HAP-1 (cell line): ENCODE measurements at places on chromosomes 16 and 17.
A peak's percentile ranks its signal among the peaks of the same experiment; 100 is the strongest.

DNA sequence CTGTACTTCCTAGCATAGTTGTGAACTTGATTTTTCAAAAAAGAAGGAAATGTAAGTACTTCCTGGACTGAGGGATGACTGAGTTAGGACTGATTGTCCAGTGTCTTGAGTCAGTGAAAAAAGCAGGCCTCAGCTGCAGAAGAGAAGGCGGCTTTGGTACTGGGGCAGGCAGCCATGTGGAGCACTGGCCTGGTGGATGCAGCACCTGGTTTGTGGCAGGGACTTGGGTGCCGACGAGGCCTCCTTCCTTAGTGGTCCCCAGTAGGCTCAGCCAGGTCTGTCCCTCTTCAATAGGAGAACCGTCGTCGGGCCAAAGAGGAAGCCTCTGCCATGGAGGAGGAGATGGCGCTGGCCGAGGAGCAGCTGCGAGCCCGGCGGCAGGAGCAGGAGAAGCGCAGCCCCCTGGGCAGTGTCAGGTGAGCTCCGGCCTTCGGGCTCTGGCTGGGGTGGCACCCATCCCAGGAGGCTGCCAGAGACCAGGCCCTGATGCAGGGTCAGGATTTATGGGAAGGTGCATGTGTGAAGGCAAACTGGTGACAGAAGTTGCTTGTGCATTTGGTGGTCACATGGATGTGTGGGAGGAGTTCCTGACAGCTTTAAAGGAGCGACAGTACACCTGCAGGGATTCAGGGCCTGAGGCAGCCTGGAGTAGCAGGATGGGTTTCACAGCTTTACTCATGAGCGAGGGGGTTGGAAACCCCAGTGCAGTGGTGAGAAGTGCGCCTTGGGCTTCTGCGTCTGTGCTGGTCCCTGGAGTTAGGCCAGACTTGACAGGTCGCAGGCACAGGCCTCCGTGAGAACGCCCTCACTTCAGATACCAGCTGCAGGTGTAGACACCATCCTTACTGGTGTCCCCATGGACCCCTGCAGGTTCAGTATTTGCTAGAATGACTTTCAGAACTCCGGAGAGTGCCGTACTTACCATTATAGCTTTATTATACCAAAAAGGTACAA, 17.3 kb downstream of the DHX38 start:
- DNase-seq = no peak

DNA sequence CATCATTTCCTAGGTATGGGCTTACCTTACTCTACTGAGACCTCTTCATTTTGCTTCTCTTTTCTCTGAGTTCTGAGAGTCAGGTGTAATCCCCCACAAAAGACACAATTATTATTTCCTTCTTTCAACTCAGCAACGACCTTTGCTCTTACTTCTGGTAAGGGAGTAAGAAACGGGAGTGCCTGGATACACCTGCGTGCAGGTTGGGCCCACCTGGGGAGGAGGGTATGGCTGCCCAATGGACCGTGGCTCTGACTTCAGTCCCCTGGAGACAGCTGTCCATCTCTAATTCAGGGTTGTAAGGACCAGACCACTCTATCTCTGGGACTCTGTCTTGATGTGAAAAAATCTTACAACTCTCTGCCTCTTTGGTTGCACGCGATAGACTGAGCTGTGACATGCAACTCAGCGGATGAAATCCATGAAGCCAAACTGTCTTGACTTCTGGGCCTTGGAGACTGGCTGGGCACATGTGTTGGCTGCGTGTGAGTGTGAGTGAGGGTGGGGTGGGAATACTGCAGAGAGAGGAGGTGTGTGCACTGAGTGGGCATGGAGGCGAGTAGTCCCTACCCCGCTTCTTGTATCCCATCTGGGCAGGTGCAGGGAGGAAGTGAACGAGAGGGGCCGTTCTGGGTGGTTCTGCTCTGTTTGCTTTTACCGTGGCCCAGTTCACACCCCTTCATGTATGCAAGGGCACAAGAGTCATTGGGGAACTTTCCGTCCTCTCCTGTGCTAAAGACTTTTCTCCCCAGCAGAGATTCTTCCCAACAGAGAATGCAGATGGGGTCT, 1.2 kb downstream of the TMEM238L start:
- no peak for DNase-seq

DNA sequence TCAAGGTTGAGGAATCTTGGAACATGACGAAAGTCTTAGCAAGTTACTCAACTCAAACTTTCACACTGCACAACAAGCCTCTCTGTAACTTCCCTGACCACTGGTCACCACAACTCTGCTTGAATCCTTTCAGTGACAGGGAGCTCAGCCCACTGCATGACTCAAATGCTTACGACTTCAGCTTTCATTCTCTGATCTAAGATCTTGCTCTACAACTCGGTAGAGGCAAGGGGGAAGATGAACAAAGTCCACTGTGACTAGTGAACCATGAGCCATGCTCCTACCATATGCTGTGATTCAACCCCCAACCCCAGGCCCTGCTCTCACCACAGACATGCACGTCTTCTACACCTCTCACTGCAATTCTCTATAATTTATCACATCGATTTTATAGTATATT, 160.9 kb downstream of the SLC39A11 start:
- no peak for DNase-seq

- DNase-seq = no peak
Observed at GRCh38 chr16:60199150-60199549, 1465.0 kb upstream of the GOT2 start.

DNA sequence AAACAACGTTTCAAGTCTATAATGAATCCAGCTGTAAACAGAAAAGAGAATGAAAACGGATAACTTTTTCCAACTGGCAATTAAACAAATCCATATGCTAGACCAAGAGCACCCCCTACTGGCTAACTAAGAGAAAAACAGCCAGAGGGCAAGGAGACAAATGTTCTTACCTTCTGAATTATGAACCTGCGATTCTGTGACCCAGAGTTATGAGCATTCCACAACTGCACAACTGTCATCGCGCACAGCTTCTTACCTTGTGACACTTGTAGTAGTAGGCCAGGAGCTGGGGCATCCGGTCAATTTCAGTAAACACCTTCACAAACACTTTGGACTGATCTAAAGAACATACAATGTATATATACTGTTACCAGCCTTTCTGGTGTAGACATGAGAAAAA, 18.6 kb downstream of the COG7 start:
- DNase-seq = peak; percentile 58

DNA sequence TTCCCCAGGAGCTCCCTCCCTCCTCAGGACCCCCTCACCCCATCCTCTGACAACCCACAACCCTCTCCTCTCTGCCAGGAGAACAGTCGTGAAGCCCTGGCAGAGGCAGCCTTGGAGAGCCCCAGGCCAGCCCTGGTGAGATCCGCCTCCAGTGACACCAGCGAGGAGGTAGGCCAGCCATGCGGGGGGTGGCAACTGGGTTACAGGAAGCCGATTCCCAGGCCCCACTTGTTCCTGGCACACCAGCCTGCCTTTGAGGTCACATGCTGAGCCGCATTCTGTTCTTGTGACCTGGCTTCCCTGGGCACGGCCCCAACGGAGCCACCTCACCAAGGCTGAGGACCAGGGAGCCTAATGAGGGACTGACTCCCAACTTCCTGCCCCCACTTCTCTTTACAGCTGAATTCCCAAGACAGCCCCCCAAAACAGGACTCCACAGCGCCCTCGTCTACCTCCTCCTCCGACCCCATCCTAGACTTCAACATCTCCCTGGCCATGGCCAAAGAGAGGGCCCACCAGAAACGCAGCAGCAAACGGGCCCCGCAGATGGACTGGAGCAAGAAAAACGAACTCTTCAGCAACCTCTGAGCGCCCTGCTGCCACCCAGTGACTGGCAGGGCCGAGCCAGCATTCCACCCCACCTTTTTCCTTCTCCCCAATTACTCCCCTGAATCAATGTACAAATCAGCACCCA, 7.9 kb downstream of the NAT9 start:
- DNase-seq = no peak

DNA sequence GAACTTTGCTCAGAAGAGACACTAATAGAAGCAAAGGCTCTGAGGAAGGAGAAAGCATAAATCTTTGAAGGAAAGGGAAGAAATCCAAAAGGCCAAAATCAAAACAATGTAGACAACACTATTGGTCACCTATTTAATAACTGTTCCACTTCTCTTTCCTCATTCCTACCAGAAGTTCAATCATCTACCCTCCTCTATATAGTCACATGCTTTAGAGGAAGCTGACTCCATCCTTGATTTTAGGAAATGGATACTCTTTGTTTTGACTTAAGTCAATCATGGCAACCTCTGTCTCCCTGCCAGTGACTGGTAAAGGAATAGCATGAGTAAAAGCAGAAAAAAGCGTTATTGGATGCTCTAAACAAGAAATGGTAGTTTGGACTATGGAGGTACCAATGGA, 7.3 kb downstream of the BRIP1 start:
- no peak for DNase-seq

GRCh38 chr16:3998793-3999478, 117.3 kb downstream of the ADCY9 start:
- DNase-seq = no peak

- DNase-seq = peak; percentile 17
Observed at GRCh38 chr17:59761385-59762048, 54.1 kb downstream of the VMP1 start.

- peak; percentile 57 for DNase-seq
Observed at GRCh38 chr16:67965668-67966548, 2.5 kb downstream of the SLC12A4 start.

DNA sequence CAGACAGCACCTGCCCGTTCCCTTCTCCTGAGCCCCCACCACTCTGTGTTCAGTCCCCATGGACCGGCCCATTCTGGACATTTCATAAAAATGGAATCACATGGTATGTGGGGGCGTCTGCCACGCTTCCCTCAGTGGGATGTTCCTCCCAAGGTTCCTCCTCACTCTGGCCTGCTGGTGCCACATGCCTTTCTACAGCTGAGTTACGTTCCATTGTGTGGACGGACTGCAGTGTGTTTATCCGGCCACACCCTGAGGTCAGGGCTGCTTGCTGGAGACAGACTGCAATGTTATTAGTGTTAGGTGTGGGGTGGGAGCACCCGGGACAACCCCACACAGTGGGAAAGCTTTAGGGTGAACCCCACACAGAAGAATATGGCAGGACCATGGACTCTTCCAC, 5.9 kb upstream of the AATK start:
- no peak for DNase-seq

DNA sequence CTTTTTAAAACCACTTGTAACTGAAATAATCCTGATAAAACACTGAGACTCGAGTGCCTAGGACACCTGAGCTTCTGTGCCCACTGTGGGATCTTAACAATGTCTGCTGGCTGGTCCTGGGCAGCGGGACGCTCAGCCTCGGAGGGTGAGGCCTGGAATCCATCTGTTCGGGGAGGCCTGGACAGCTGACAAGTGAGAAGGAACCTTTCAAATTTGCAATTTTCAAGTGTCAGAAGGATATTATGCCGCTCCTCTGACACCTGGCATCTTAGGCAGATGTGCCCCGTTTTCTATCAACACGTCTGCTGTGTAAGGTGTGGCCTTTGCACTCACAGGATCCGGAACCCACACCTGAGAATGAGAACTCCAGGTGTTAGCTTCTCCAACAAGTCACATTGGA, 33.1 kb upstream of the C16orf78 start:
- DNase-seq = no peak

- no peak for DNase-seq
Observed at GRCh38 chr16:27232061-27232900, 29.0 kb downstream of the KDM8 start.

DNA sequence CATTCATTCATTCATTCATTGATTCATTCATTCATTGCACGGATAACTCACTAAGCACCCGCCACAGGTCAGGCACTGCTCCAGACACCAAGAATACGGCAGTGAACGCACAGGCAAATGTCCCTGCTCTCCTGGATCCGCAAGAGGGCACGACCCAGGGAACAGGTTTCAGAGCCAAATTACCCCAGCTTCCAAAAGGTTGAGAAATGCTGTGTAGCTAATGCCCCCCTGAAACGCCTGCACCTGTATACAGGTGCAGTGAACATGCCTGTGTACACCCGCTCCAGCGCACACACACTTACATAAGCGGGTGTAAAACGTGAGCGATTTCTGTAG, 9.6 kb upstream of the UBE2I start:
- no peak for DNase-seq

DNA sequence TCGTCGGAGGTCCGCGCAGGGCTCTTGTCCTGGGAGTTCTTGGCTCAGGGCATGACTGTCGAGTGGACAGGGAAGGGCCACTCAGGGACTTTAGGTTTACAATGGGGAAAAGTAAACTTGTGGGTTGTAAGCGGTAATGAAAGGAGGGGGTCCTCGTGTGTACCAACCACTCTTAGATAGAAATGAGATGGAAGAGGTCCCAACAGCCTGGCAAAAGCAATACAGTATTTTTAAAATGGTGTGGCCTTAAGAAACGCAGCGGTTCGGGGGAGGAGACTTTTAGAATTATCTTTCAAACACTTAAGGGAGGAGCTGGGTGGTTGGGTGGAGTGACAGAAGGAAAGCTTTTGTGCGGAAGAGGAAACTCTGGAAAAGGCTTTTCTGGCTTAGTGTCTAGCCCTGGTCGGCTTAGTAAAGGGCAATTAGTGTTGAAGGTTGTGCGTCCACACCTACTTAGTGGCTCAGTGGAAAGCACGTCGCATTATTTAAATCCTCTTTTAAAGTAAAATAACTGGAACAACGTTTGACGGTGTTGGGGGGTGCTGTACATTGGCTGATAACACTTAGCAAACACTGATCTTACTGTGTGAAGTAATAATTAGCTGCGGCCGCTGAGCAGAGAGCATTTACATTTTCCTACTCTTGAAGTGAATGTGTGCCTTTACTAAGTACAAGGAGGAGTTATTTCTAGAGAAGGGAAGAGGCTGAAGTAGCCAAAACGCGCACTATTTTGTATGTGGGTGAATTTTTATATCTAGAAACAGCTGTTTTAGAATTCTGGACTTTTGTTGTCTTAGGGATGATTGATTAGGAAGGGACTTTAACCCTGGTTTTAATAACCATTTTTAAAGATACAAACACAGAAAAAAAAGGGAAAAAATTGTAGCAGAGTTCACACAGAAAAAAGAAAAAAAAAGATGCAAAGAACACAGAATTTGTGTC, 1.0 kb downstream of the WSB1 start:
- peak; percentile 94 for DNase-seq

DNA sequence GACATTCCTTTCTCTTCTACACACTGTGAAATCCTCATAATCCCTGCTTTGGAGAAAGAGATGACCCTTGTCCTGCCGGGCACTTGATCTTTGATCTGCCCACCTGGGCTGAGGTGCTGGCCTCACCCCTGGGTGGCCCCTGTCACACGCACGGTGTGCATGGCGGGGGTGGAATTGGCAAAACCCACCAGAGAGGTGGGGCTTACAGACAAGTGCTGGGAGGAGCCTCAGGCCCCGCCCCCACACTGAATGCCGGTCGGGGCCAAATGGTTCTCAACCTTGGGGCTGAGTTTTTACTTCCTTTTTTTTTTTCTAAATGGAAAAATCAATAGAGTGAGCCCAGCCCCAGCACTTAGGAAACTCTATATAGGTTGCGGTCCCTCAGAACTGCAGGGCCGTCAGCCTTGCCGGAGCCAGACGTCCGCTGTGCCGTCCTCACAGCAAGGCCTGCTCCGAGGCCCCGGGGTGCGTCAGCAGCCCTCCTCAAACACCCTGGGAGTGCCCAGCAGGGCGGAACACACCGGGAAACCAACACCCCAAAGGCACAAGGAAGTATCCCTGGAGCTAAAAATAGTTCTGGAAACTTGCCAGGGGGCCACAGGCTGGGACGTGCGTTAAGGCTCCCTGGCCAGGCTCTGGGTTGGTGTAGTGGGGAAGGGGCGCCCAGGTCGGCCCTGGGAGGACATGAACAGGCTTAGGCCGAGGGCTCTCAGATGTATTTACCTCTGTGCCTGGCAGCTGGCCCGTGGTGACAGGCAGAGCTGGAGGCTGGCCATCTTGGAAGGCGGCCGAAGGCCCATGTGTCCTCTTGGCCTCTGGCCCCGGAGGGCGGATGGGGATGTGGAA, 11.0 kb downstream of the GPRC5C start:
- DNase-seq = no peak

GRCh38 chr16:75445298-75445697, 12.0 kb upstream of the CFDP1 start:
- no peak for DNase-seq
